ENCODE measurements at places on chromosomes 7 and 10. TPM values are rescaled to one million over a fixed set of nuclear protein-coding genes. Genes with fewer than 3 reads are reported as not detected.
A peak's percentile ranks its signal among the peaks of the same experiment; 100 is the strongest.

Gene TAS2R3
- total RNA-seq, result 0.88 TPM

Gene TMEM196
- not detected for total RNA-seq

Gene CCNJ
- 38.3 TPM for total RNA-seq

Gene PRPS1L1
- not detected for total RNA-seq

Gene ERVW-1
- 0.09 TPM for total RNA-seq

- DNase-seq, result peak; percentile 80
These were observed 66.7 kb upstream of the PITRM1 start for GRCh38 chr10:3239066-3239919.

- no peak for DNase-seq
These were observed 183.0 kb downstream of the DNAJB6 start for GRCh38 chr7:157519798-157520244.

- no peak for DNase-seq
These were observed 11.8 kb upstream of the RRP12 start for GRCh38 chr10:97412891-97413304.

- no peak for DNase-seq
These were observed 35.5 kb upstream of the KMT2E start for GRCh38 chr7:104978460-104978859.
